ENCODE measurements at places on chromosomes 13 and 19. TPM values are rescaled to one million over a fixed set of nuclear protein-coding genes. Genes with fewer than 3 reads are reported as not detected.

UHRF1 gene
- 0.21 TPM for total RNA-seq

LRRC63 gene
- total RNA-seq = 0.21 TPM

ZNF345 gene
- 5.0 TPM for total RNA-seq

MYO16 gene
- total RNA-seq = 0.94 TPM

SLITRK5 gene
- total RNA-seq = under 0.01 TPM

URAD gene
- not detected for total RNA-seq

Data from mononuclear cell (primary cell).